ENCODE measurements at places on chromosomes 1 and 21. TPM values are rescaled to one million over a fixed set of nuclear protein-coding genes. Genes with fewer than 3 reads are reported as not detected.
A peak's percentile ranks its signal among the peaks of the same experiment; 100 is the strongest.

Gene ANGPTL1
- not detected for total RNA-seq

GRCh38 chr1:220818421-220819173 lies 31.9 kb downstream of the MTARC1 start:
- H3K36me3 ChIP-seq: no peaks in the 10 kb centered on the region
- no peak overlapping the region for H3K4me3 ChIP-seq
- peaks cover 3% of the 10 kb centered on the region for H3K4me1 ChIP-seq
- no peak for DNase-seq
- H3K27me3 ChIP-seq: peaks cover 8% of the 10 kb centered on the region
- H3K27ac ChIP-seq: no peak overlapping the region

- H3K4me1 ChIP-seq: peaks cover 18% of the 10 kb centered on the region
- peaks cover 12% of the 10 kb centered on the region for H3K36me3 ChIP-seq
- DNase-seq: no peak
- H3K4me3 ChIP-seq: no peak overlapping the region
- peaks cover 81% of the 10 kb centered on the region for H3K27me3 ChIP-seq
Observed at GRCh38 chr1:229434641-229435051, 752 bp upstream of the ACTA1 start.

- H3K36me3 ChIP-seq: no peaks in the 10 kb centered on the region
- no peak for DNase-seq
- no peaks in the 10 kb centered on the region for H3K27me3 ChIP-seq
- H3K27ac ChIP-seq: no peak overlapping the region
- no peaks in the 10 kb centered on the region for H3K4me1 ChIP-seq
- no peak overlapping the region for H3K4me3 ChIP-seq
Observed at GRCh38 chr21:21722731-21723130, 724.5 kb downstream of the NCAM2 start.

DNA sequence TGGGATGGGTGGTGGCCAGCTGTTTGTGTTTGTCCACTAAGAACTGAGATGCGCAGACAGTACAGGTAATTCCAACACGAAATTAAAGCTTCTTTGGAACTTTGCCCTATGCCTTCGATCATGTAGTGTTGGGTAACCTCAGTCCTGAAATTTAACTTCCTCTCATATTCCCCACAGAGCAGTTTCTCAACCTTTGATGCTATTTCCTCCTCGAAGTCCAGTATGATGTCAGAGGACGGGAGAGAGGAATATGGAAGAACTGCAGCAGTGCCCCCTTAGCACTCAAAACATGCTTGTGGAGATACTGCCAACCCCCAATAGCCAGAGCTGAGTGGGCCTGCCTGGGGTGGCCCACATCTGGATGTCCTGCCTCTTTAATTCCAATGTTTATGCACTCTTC lies 3.6 kb downstream of the LPAR3 start:
- no peak overlapping the region for H3K27ac ChIP-seq
- peaks cover 17% of the 10 kb centered on the region for H3K4me1 ChIP-seq
- peaks cover 31% of the 10 kb centered on the region for H3K27me3 ChIP-seq
- H3K4me3 ChIP-seq: no peak overlapping the region

DNA sequence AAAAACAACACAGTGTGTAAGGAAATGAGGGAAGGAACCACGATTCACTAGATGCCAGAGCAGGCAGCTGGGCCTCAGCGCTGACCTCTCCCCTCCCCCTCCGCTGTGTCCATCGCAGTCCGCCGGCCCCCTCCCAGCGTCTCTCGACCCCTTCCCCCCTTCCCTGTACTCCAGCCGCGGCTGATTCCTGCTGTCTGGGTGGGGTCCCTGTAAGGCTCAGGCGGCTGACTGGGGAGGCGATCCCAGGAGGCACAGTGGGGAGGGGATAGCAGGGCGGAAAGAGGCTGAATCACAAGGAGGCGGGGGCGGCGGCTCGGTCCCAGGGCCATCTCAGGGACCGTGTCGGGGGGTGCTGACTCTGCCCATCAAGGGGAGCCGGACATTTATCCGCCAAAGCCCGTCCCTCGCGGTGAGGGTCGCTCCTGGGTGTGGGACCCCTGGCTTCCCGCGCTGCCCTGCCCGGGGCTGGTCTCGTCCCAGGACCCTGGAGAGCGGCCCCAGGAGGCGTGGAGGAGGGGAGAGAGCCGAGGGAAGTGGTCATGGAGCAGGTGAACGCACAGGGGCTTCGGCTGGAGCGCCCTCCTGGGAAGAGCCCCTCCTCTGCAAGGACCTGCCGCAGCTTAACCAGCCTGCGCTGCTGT lies 241.9 kb downstream of the PTPRU start:
- no peaks in the 10 kb centered on the region for H3K36me3 ChIP-seq
- no peaks in the 10 kb centered on the region for H3K4me1 ChIP-seq
- H3K27ac ChIP-seq: no peak overlapping the region
- H3K4me3 ChIP-seq: no peak overlapping the region
- peaks cover 51% of the 10 kb centered on the region for H3K27me3 ChIP-seq

- H3K4me3 ChIP-seq: no peak overlapping the region
- no peaks in the 10 kb centered on the region for H3K36me3 ChIP-seq
- DNase-seq: no peak
Observed at GRCh38 chr1:248372394-248372793, 3.2 kb upstream of the OR2T6 start.

- H3K4me3 ChIP-seq: no peak overlapping the region
- H3K27ac ChIP-seq: no peak overlapping the region
- DNase-seq: no peak
- H3K27me3 ChIP-seq: peaks cover 6% of the 10 kb centered on the region
- H3K4me1 ChIP-seq: no peaks in the 10 kb centered on the region
- no peaks in the 10 kb centered on the region for H3K36me3 ChIP-seq
Observed at GRCh38 chr1:94672934-94673333, 131.4 kb upstream of the F3 start.

GRCh38 chr1:184388971-184389370 lies 2.1 kb downstream of the C1orf21 start:
- DNase-seq: no peak
- H3K4me1 ChIP-seq: peaks cover 16% of the 10 kb centered on the region
- H3K4me3 ChIP-seq: peak overlapping the region; percentile 79

Gene CD52
- 971 TPM for total RNA-seq

DNA sequence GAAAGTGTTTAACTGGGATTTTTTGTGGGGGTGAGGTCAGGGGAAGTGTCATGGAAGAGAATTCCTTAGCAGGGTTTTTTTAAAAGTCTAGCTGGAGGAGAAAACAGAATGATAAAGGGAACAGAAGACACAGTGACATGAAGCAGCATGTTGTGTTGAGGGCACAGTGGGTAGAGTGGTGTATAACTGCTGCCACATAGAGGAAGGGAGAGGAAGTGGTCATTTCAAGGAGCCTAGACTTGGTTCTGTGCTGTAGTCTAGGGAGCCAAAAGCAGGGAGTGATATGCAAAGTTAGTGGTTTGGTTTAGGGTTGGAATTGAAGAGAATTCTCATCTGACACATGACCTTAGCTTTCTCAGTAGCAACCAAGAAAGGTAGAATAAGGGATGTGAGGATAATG lies 10.2 kb downstream of the EEIG2 start:
- DNase-seq: peak; percentile 61
- peaks cover 8% of the 10 kb centered on the region for H3K36me3 ChIP-seq
- H3K4me1 ChIP-seq: no peaks in the 10 kb centered on the region
- no peaks in the 10 kb centered on the region for H3K27me3 ChIP-seq
- H3K27ac ChIP-seq: no peak overlapping the region

DNA sequence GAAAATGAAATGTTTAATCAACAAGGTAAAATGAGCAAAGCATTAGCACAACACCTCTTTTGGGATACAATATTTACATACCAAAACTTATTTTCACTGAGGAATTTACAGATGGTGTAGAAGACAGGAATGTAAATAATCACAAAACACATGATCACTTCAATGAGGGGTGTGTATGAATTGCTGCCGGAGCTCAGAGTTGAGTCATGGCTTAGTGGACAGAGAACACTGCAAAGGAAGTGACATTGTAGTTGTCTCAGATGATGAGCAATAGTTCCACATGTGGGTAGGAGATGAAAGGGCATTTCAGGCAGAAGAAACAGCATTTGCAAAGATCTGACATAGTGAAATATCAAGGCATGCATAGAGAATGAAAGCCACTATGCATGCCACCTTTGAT lies 5.6 kb upstream of the KPRP start:
- no peak overlapping the region for H3K4me3 ChIP-seq
- DNase-seq: no peak
- no peak overlapping the region for H3K27ac ChIP-seq
- H3K36me3 ChIP-seq: no peaks in the 10 kb centered on the region

Gene LCA5L
- not detected for total RNA-seq

Gene PADI1
- total RNA-seq: not detected

- DNase-seq: no peak
- peaks cover 8% of the 10 kb centered on the region for H3K4me1 ChIP-seq
- H3K27ac ChIP-seq: no peak overlapping the region
- H3K4me3 ChIP-seq: no peak overlapping the region
- no peaks in the 10 kb centered on the region for H3K27me3 ChIP-seq
Observed at GRCh38 chr1:6385488-6386191, 7.9 kb downstream of the ACOT7 start.

DNA sequence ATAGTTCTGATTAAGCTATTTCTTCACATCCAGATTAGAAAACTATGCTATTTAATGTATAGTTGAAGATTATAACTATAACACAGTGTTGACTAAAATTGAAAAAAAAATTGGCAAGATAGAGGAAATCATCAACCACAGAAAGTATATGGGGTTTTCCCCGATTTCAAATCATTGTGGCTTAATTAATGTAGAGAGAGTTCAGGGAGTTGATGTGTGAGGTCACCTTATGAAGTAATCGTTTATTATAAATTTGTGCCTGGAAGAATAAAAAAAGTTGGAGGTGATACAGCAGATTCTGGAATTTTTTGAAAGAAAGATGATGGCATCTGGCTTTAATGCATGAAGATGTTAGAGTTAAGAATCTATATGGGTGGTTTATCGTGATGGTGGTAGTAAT lies 84.3 kb downstream of the PTGS2 start:
- no peak overlapping the region for H3K4me3 ChIP-seq
- no peak overlapping the region for H3K27ac ChIP-seq
- peaks cover 54% of the 10 kb centered on the region for H3K27me3 ChIP-seq
- no peaks in the 10 kb centered on the region for H3K36me3 ChIP-seq
- no peak for DNase-seq

- peaks cover 4% of the 10 kb centered on the region for H3K4me1 ChIP-seq
- no peak overlapping the region for H3K4me3 ChIP-seq
- peaks cover 2% of the 10 kb centered on the region for H3K36me3 ChIP-seq
Observed at GRCh38 chr1:110255392-110255787, 45.3 kb downstream of the KCNC4 start.

Gene DNAJB4
- 11.5 TPM for total RNA-seq

DNA sequence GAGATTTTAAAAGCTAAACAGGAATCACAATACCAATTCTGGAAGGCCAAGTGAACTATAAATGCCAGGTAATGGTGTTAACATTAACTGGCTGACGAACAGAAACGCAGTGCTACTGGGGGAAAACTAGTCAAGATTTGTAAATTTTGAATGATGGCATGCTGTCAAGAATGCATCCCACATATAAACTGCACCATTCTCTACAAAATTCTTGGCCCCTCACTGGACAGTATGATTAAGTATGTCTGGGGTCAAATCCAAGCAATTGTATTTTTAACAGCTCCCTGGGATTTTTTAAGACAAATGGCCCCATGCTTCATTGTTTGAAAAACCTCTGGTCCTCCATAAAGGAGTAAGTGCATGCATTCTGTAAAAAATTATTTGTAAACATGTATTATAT lies 73.2 kb upstream of the COA6 start:
- H3K4me1 ChIP-seq: no peaks in the 10 kb centered on the region
- H3K27ac ChIP-seq: no peak overlapping the region
- peaks cover 6% of the 10 kb centered on the region for H3K27me3 ChIP-seq
- DNase-seq: no peak
- no peak overlapping the region for H3K4me3 ChIP-seq

Gene THRAP3
- 166 TPM for total RNA-seq

Gene AMY1A
- not detected for total RNA-seq

Gene FAM72D
- 20.0 TPM for total RNA-seq

DNA sequence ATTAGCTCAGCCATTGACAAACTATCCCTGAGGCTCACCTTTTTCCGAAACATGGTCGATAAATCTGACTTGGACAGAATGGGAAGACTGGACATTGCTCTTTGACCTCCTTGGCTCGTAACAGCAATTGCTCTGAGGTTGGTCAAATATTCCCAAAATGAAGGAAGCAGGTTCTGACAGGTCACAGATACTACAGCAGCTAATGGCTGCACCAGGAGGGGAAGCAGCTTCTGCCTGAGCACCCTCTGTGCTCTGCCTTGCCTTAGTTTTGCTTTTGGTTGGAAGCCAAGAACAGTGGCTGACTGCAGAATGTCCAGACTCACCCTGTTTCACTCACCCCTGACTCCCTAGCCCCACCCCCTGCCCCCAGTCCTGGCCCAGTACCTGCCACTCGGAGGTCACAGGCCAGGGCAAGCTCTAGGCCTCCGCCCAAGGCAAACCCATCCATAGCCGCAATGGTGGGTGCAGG lies 15.4 kb downstream of the ECHDC2 start:
- H3K4me3 ChIP-seq: no peak overlapping the region
- no peak for DNase-seq
- no peaks in the 10 kb centered on the region for H3K27me3 ChIP-seq

DNA sequence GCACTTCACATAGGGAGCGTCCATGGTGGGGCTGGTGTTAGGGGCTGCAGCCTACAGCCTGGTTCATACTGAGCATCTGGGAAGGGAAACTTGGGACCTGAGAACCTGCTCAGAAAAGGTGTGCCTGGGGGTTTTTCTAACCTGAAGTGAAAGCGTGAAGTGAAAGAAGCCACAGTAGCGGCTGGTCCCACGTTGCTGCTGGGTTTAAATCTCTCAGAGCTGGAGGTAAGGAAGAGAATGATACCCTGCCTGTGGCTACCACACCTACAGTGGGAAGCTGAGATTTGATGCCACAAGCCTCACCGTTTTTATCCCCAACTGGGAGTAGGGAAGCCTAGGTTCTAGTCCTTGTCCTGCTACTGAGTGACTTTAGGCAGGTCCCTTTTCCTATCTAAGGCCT lies 21.0 kb upstream of the FUCA1 start:
- H3K4me3 ChIP-seq: no peak overlapping the region
- H3K4me1 ChIP-seq: no peaks in the 10 kb centered on the region
- H3K27me3 ChIP-seq: peaks cover 34% of the 10 kb centered on the region
- no peaks in the 10 kb centered on the region for H3K36me3 ChIP-seq
- no peak overlapping the region for H3K27ac ChIP-seq
- no peak for DNase-seq

DNA sequence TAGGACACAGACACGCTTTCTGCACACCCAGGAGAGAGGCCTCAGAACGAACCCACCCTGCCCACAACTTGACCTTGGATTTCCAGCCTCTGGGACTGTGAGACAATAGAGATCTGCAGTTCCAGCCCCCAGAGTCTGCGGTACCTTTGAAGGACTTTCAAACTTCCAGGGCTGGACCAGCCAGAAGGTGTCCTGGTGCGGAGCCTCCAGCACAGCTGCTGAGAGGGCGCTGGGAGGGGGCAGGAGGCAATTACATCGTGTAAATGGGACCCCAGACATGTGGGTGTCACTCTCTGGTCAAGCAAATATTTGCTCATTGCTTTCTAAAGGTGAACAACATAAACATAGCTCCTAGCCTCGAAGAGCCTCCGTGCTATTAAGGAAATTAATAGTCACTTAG lies 58.7 kb upstream of the ACTRT2 start:
- no peaks in the 10 kb centered on the region for H3K4me1 ChIP-seq
- no peak overlapping the region for H3K4me3 ChIP-seq
- H3K36me3 ChIP-seq: no peaks in the 10 kb centered on the region
- H3K27ac ChIP-seq: no peak overlapping the region

Gene TARS2
- 51.8 TPM for total RNA-seq

Gene USH2A
- not detected for total RNA-seq
